T-helper 2 cell treated with Interferon-gamma antibody and Interleukin-4, amounts not matched to agents 5 μg/mL and 100 μg/mL, for 36 hours (primary cell): ENCODE measurements at places on chromosomes 13 and 19.

- no peak for DNase-seq
Observed at GRCh38 chr19:19579533-19580361, 38.7 kb downstream of the PBX4 start.

DNA sequence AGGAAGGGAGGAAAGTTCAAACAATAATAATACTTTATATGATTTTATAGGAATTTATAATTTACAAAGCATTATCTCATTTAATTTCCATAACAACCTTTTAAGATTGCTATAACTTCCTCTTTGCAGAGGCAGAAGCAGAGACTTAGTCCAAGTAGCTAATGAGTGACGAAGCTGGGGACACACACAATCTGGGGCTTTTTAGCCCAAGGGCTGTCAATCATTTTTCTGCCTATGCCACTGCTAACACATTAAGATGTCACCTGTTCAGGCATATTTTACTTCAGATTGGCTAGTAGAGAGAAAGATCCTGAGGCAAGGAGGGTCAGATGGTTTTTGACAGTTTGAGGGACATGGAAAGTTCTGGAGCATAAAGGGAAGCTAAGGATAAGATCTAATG, 12.6 kb downstream of the SCEL start:
- no peak for DNase-seq

DNA sequence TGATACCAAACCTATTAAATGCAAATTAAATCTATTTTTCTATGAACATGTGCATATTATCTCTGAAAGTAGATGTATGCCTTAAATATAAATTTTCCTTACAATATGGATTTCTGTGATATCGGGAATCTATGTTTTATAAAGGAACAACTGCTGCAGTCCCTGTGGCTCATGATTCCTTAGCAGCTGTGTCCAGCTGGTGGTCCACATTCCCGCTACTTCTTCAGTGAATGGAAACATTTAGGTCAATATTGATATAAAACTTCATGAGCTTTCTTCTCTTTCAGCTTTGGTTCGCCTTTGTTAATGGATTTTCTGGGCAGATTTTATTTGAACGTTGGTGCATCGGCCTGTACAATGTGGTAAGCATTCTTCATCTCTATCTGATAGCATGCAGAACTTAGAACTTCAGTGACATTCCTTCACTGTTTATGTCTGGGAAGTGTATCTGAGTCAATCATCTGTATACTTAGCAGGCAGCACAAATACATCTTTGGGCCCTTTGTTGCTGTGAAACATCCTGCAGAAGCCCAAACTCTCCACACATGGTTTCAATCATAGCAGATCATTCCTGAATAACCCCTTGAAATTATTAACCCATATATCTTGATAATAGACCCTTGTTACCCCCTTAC, 223.9 kb downstream of the SHISA2 start:
- no peak for DNase-seq

DNA sequence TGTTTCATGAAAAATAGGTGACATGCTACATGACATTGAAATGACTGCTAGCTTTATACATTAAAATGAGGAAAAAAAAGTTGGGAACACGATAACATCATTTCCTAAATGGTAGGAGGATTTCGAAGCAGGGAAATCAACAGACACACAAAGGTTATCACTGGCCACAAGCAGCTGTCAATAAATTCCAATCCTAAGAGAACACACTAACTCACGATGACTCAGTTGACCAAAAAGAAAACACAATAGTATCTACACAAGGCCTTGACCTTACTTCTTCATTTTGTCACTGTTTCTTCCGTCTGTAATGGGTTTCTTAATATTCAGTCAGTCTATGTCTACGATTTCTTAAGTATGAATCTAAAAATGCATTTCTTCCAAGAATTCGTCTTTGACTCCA, 36.5 kb downstream of the STARD13 start:
- no peak for DNase-seq

GRCh38 chr13:32695602-32696250, 109.5 kb downstream of the PDS5B start:
- DNase-seq, result no peak

GRCh38 chr13:40983259-40983658, 35.9 kb downstream of the ELF1 start:
- no peak for DNase-seq
